Stimulated activated CD4-positive, alpha-beta T cell treated with anti-CD3 and anti-CD28 coated beads, Interleukin-15, amount 100 ng/mL, for 1 hour (primary cell): ENCODE measurements at places on chromosomes 3 and 15.

- DNase-seq = no peak
Measured at GRCh38 chr3:76566904-76567303, 473.0 kb upstream of the ROBO2 start.

DNA sequence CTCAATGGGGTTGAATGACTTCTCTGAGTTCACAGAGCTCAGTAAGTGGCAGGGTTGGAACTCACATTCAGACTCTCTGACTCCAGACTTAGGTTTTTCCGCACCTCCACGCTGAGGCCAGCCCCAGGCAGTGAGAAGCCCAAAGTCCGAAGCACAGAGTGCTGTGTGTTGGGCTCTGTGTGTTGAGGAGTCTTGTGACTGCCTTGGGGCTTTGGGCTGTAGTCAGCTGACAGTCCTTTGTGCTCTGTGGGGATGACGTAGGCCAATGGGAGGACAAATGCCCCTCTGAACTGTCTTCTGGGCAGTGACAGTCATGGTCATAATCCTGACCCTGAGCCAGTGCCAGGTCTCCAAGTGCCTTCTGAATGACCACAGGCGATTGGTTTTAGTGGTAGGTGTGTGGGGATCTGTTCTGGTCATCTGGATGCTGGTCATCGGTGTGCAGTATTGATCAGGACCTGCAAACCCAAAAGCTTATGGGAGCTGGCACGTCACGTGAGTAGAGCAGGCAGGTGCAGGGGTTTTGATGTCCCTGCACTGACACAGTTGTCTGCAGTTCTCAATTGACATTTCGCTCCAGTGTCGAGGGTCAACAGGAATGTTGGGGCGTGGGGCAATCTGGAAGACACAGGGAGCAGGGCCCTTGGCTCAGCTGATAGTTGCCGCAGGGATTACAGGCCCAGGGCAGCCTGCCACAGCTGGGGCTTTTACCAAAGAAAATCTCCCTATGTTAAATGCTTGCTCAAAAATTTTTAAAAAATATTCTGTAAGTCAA is 45.3 kb downstream of the CAPN3 start:
- DNase-seq = no peak

DNA sequence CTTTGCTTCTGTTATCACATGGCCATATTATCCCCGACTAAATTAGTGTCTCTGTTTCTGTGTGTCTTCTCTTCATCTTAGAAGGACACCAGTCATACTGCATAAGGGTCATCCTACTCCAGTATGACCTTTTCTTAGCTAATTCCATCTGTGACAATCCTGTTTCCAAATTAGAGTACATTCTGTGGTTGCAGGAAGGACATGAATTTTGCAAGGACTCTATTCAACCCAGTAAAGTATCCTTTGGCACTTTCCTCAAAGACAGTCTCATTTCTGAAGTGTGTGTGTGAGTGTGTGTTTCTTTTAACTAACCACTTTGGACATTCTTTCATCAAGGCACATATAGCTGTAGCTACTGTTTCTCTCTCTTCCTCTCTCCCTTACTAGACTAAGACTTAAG is 15.2 kb upstream of the MME start:
- no peak for DNase-seq

GRCh38 chr3:3664935-3665334 is 134.3 kb upstream of the LRRN1 start:
- DNase-seq = no peak

DNA sequence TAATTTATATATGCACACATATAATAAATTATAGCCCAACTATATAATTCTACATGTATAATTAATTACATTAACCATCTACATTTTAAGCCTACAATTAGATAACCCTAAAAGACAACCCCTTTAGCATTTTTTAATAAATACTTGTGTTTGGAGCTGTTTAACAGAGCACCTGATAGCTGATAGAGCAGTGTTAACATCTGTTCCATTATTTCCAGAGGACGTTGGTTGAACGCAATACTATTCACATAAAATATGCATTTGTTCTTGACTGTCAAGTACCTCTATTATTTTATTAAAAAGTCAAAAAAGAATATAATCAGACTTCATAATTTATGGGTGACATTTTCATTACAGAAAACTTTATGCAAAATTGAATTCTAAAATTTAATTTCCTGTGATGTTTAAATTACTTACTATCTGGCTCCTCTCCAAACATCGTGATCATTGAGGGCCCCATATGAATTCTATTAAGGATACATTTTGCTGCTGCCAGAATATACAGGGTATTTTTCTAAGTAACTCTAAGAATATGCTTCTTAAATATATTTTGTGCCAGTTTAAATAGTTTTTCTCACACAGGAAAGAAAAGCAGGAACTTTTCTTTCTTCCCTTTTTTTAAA is 234.3 kb downstream of the SHOX2 start:
- DNase-seq = no peak
